CD4-positive, alpha-beta T cell treated with Interleukin-6 for 4 hours (primary cell): ENCODE measurements at places on chromosomes 7 and 10.

GRCh38 chr7:128154504-128154903, 86.6 kb upstream of the LEP start:
- DNase-seq: no peak

GRCh38 chr7:26858241-26858715, 6.1 kb downstream of the SKAP2 start:
- no peak for DNase-seq

DNA sequence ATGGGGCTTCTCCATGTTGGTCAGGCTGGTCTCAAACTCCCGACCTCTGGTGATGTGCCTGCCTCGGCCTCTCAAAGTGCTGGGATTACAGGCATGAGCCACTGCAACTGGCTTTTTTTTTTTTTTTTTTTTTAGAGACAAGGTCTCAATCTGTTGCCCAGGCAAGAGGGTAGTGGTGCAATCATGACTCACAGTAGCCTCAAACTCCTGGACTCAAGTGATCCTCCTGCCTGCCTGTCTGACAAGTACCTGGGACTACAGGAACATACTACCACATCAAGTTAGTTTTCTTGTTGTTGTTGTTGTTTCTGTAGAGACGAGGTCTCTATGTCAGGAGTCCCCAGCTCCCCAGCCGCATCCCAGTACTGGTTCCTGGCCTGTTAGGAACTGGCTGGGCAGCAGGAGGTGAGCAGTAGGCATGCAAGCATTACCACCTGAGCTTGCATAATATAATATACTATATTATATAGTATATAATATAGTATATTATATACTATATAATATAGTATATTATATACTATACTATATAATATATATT, 55.7 kb downstream of the TPK1 start:
- DNase-seq: no peak

DNA sequence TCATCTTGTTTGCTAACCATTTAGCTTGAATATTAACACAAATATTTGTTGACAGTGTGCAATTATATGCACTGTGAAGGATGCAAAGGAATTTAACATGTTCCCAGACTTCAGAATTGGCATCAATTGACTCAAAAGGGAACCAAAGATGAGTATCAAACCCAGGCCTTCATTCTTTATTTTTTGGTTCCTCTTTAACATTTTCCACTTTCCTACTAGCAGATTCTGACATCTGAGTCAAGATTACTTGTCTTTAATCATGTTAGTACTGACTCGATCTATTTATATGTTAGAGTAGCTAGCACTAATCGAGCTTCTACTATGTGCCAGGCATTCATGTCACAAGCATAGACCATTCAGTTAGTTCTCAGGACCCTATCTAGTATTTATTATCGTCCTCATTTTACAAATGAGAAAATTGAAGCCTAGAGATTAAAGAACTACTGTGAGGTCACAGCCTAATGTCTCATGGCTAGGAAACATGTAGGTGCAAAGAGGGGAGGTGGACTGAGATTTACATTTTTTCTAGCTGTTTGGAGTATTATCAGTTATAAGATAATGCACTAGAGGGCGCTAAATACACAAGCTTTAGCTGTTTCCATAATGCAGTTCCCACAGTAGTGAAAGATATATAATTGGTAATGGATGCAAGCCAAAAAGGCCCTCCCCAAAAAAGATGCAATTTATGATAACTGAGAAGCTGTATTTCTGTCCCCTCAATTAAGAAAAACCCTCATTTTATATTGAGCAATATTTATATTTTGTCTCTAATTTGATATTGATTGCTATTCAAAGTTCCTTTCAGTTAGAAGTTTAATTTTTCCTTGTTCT, 32.9 kb upstream of the KMT2E start:
- no peak for DNase-seq

DNA sequence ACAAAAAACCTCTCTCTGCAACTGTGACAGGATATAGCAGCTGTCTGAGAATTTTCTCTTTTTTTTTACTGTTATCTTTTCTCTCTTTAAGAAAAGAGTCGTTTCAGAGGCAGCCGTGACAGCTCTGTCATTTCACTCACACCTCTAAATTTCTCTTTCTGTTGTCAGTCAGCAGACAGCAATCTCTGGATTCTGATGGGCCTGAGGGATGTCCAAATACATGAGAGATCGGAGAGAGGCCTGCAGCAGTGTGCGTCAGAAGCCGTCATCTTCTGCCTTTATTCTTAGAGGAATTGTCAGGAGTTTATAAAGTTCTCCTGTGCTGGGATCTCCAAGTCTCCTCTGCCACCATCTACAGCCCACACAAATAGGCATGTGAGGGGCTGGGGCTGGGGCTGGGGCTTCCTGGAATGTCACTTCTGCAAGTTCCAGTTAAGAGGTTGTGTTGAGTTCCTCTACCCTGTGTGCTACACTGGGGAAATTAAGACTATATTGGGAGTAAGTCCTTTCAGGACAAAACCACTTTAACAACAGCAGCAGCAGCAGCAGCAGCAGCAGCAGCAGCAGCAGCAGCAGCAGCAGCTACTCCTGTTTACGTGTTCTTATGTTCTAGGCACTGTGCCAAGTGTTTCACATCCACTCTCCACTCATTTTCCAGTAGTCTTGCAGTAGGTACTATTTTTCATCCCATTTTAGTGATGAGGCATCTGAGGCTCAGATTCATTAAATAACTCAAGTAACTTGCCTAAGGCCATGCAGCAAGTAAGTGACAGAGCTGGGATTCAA, 541.3 kb downstream of the LRMDA start:
- no peak for DNase-seq

GRCh38 chr10:66925896-66926715, at the start of gene LRRTM3:
Gene LRRTM3, plus strand, starts transcription at chr10:66926036.
- DNase-seq: no peak

DNA sequence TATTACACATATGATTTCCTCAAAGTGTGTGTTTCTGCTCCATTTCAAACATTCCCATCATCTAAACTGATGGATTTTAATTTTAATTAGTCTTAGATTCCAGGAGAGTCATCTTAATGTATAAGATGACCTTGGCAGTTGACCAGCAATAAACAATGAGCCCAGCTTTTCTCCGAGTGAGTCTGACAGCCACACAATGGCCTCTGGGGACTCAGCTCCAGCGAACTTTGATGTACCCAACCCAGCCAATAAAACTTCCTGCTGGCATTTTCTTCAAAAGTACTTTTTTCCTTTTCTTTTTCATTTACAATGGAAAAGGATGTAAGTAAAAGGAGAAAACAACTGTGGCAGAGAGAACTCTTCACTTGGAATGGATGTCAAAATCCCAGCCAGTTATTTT, 139.1 kb upstream of the CTBP2 start:
- no peak for DNase-seq

DNA sequence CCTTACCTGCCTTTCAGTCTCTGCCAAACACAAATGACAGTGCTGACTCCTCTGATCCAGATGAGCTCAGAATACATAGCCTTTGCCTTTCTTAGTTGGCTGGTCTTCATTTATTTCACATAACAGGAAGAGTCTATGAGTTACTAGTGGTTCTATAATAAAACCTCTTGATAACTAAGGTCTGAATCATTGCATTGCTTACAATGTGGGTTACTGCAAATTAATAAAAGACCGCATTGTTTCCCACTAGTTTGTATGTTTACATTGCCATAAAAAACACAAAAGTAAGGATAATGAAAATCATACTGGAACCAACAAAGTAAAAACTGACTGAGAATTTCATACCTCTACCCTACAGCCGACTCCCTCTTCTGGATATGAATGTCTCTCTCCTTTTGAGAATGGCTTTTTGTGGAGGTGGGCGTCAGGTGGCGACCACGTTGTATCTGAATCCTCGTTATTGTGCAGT, 62.0 kb upstream of the AKR1E2 start:
- DNase-seq: no peak

GRCh38 chr7:2232766-2233520, at the start of gene MAD1L1:
Gene MAD1L1, minus strand, starts transcription at chr7:2232945. Its CDS starts 2,812 bp downstream, at chr7:2230133.
- peak; percentile 88 for DNase-seq

- no peak for DNase-seq
Measured at GRCh38 chr10:67319976-67320375, 376.0 kb downstream of the CTNNA3 start.

GRCh38 chr10:74684462-74684861, 141.9 kb upstream of the KAT6B start:
- no peak for DNase-seq

DNA sequence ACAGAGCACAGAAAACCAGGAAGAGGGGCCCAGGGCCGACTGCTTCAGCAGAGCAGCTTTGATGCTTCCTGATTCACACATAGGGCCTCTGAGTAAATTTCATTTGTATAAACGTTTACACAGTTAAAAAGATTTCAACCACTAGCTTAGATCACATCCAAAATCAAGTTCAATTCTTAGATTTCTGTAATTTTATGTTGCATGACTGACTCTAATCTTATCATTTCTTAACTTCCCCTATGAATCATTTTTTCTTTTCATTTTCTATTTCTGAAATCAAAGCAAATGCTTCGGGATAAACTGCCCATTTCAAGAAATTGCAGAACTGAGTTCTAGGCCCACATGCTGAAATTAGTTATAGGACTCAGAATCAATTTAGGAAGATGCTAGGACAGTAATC, 224.7 kb downstream of the INHBA start:
- DNase-seq: no peak

DNA sequence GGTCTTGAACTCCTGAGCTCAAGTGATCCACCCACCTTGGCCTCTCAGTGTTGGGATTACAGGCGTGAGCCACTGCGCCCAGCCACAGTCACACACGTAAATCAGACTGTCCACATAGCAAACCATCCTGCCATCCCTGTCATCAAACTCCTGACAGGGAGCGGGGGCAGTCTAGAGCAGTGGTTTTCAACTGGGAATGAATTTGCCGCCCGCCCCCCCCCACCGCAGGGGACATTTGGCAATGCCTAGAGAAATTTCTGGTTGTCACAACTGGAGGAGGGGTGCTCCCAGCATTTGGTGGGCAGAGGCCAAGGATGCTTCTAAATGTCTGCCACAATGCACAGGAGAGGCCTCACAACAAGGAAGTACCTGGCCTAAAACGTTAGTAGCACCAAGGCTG, 24.1 kb downstream of the CAMK2G start:
- no peak for DNase-seq

DNA sequence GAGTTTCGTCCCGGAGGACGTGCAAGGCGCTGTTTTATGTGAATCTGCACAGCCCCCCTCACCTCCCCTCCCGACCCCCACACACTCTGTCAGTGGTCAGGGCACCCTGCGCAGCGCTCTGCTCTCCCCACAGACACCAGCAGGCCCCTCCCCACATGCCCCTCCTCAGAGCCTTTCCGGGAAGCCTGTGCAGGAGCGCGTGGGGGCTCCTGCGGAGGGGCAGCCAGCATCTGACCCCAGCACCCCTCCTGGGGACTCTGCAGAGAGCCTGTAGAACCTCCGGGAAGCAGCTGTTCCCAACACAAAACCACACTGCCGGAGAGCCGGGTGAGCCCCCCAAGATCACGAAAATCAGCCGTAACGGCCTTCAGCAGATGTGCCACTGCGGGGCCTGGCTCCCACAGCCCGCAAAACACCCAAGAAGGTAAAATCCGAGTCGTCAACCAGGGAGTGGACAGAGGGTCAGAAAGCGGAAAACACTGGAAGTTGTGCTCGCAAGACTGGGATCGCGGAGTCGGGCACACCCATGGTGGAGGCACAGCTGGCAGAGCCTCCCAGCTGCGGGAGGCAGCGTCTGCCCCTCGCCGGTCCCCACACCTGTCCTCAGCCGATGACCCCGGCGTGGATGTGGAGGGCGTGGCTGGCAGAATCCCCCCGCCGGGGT, 53.8 kb upstream of the PDGFA start:
- DNase-seq: no peak

DNA sequence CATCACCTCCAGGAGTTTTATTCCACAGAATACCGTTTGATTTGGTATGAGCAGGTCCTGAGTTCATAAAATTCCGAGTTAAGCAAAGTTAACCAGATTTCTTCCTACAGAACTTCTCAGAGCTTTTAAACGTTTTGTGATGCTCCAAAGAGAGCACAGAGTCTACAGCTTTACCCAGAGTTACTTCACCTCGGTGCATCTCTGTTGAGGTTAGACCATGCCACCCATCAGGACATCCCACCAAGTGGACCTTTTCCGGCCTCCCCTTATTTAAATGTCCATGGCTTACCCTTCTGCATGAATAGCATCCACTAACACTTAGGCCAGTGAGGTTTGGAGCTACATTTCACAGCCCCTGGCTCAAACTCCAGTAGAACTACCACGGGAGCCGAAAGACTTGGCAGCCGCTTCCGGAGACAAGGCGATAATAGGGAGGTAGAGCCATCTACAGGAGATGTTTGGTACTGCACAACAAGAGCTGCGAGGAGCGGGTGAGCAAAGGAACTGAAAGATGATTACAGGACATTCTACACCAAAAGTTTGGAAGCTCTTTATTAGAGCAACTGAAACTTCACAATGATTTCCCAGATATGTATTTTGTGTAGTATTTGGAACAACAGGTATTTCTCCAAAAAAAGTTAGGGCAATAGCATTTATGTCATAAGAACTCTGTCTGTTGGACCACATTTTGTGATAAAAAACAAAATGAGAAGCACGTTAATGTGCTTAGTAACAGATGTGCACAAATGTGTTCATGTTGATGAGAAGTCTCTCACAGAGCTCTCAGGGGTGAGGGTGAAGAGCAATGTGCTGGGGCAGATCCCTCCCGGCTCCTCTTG, 174.7 kb downstream of the HERPUD2 start:
- peak; percentile 35 for DNase-seq

- DNase-seq: no peak
Measured at GRCh38 chr10:132740588-132740987, 45.4 kb downstream of the NKX6-2 start.

GRCh38 chr7:28708033-28708951, 249.8 kb downstream of the TRIL start:
- no peak for DNase-seq

- DNase-seq: no peak
Measured at GRCh38 chr10:92800134-92800733, 48.1 kb upstream of the EXOC6 start.

- no peak for DNase-seq
Measured at GRCh38 chr7:95545007-95545615, 51.2 kb downstream of the PDK4 start.

GRCh38 chr10:74373059-74373458, 222.0 kb downstream of the ADK start:
- no peak for DNase-seq

DNA sequence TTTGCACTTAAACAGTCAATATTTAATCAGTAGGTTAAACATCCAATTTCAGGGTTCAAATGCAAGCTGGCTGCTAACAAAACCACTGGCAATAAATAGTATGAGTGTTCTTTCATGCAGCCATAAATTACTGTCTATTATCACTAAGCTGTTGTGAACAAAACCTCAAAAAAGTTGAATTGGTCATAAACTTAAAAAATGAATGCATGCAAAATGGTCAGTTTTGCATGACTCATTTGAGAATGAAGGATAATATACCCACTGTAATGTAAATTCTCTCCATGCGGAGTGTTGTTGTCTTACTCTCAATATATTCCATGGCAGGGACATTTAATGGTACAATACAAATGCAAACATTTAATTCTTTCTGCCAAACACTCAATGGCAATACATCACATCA, 226.4 kb downstream of the MAGI2 start:
- no peak for DNase-seq

DNA sequence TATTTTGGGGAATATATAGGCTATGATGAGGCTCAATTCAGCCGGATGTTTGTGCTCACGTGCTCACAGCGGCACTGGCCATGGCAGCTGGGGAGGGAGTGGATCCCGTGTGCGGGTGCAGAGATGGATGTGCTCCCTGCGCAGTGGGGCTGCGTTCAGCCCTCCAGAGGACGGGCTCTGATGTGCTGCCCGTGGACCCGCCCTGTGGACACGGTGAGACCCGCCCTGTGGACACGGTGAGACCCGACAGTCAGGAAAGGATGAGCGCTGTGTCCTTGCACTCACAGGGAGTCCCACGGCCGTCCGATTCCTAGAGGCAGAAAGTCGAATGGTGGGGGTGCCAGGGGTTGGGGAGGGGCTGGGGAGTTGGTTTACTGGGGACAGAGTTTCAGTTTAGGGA, 89.0 kb downstream of the DNAJB6 start:
- no peak for DNase-seq
